ENCODE measurements at places on chromosomes 2 and 18.

GRCh38 chr2:127400533-127400896, 12.7 kb upstream of the MAP3K2 start:
- no peak for DNase-seq

- DNase-seq, result no peak
Observed at GRCh38 chr2:223868005-223868404, 30.6 kb upstream of the AP1S3 start.

DNA sequence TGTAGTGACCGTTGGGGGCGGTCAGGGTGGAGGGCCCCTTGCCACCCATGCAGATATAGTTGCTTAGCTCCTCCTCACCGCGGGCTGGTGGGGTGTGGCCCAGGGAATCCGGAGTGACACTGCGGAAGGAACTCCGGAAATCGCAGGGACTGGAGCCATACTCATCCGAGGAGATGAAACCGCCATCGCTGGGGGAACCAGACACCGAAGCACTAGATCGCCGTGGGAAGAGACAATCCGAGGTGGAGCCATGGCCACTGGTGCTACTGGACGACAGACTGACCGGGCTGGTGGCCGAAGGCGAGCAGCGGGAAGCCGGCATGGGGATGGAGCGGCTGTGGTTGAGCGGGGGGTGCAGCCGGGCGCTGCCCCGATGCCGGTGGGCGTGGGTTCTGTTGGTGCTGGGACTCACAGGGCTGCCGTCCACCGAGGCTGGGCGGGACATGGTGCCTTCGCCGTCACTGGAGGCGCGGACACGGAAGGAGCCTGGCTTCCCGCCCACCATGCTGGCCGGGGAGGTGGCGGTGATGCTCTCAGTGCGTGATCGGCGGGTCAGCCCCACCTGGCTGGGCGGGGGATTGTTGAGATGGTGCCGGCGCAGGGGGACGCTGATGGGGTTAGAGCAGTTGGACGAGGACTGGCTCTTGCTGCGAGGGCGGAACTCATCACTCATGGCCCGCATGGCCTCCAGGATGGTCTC, 2.2 kb downstream of the IRS1 start:
- DNase-seq, result no peak

GRCh38 chr2:156472686-156473085, 36.5 kb downstream of the GPD2 start:
- no peak for DNase-seq

DNA sequence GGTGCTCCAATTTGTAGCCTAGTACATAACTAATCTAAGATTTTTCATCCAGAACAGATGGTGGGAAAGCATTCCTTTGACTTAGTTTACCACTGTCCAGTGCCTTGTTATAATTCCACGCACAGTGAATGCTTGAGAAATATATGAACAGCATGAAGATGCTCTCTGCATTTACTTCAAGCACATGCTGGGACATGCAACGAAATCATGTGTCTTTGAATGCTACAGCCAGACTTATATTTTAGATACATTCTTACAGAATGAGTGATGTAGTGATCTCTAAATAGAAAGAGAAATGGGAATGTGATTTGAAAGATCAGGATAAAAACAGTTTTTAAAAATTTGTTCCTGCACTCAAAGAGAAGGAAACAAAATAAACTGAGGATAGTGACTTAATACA, 398.3 kb downstream of the FBXO15 start:
- no peak for DNase-seq

DNA sequence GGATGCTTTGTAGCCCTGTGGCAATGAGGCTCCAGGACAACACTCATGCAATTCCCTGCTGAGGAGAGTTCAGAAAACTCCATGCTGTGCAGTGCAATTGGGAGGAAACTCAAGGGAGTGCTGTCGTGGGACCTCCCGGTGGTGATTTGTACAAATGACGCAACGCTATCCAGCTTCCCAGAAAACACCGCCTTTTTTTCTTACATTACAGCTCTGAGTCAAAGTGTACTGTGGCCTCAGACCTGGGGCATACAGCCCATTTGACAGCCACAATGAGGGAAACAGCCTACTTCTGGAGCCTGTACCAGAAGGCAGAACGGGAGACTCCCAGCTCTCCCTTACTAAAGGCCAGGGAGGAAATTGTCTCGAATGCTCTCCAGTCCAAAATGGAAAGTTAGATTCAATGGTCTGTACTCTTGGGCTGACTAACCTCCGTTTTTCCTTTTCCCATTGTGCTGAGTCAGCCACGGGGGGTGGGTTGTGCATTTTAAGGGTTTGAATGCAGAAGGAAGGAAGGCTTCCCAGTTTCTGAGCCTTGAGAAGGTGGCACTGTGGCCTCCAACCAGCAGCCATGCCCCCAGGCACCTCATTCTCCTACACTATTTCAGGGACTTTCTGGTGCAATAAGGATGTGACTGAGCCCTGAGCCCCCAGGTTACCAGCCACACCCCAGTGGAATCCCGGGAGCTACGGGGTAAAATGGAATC, 16.4 kb upstream of the CYP1B1 start:
- DNase-seq, result peak; percentile 86

DNA sequence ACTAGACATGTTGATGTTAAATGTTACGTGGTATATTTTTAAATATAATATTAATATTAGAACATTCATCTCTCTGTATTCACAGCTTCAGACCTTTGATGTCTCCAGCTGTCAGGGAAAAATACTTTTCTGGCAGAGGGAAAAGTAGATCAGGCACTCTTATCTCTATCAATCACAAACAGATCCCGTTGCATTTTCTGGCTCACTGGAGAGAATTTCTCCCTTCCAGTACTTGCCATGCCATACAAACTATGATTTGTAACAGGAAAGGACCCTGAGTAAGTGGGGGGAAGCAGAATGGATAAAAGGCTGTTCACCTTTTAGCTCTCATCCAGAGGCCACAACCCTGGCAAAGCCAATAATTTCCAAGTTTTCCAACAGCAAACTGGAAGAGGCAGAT, 158.0 kb downstream of the TCF4 start:
- DNase-seq, result no peak

GRCh38 chr2:201235860-201236811, 24.2 kb upstream of the CASP8 start:
- peak; percentile 54 for DNase-seq

DNA sequence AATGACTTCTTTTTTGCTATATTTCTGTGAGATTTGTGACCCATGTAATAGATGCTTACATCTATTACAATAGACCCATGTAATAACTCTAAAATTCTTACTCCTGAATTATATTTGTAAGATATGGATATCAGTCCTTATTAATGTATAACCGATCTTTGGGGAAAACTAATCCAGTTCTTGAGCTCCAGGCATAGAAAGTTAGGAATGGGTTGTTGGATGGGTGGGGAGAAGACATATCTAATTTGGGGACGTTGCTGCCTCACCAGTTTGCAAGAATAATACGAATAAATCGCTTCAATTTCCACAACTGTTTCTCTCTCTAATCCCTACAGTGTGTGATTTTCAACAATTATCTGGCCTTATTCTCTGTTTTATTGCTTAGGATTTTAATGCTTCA, 13.5 kb downstream of the CAVIN2 start:
- no peak for DNase-seq

DNA sequence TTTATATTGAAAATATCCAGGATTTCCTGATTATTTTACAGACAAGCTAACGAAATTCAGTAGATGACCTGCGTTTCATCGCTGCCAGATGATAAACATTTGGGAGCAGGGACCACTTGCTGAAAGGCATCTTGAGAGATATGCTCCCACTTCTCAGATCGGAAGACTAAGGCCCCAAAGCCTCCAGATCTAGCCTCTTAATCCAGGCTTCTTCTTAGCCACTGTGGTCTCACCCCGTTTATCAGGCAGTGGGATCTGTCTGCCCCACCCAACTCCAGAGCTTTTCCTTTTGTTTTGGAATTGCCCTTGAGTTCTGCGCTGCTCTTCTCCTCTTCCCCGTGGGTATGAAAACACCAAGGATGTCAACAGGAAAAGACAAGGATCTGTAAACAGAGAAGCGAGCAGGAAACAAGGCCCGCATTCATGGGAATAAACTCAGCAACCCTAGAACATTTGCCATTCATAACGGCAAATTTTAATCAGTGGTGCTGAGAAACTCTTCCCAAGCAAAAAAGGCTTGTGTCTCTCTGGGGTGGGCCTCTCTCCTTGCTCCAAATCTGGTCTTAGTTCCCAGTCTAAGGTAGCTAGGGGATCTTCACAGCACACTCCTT, 21.4 kb downstream of the MYL12B start:
- no peak for DNase-seq

GRCh38 chr18:60411715-60412114, 39.1 kb upstream of the MC4R start:
- DNase-seq, result no peak

DNA sequence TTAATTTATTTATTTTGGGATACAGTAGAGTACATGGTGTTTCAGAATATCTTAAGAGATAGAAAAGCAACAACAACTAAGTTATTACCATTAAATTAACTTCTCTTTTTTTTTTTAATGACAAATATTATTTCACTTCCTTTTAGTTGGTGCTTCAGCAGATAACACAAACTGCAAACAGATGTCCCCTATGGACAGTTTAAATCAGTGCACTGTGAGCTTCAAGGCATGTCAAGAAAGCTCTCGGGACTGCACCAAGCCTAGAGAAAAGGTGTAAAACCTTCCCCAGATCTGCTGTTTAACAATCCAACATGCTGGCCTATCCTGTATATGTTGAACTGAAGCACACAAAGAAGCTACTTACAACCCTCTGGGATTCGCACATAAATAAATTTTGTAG, 122.7 kb downstream of the TCF4 start:
- no peak for DNase-seq

DNA sequence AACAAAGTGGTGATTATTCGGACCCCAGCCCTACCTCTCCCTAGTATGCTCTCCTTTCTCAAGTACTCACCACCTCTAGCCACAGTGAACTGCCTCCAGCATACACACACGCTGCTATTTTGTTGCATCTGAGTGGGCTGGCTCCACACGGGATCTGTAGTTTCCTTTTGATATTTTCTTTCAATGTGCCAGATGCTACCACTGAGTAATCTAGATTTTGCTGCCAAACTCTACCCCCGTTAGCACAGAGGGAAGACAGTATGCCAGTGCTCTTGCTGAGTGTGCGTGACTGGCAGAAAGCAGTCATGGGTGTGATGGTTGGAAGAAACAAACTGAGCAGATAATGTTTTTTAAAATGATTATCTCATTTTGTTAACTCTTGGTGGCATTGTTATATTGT, 11.6 kb downstream of the CFLAR start:
- no peak for DNase-seq

GRCh38 chr2:32783469-32783868, 155.6 kb downstream of the TTC27 start:
- no peak for DNase-seq

- DNase-seq, result no peak
Observed at GRCh38 chr2:69718338-69718965, 23.5 kb upstream of the ANXA4 start.

GRCh38 chr2:70388128-70388527, 86.3 kb upstream of the FAM136A start:
- no peak for DNase-seq

DNA sequence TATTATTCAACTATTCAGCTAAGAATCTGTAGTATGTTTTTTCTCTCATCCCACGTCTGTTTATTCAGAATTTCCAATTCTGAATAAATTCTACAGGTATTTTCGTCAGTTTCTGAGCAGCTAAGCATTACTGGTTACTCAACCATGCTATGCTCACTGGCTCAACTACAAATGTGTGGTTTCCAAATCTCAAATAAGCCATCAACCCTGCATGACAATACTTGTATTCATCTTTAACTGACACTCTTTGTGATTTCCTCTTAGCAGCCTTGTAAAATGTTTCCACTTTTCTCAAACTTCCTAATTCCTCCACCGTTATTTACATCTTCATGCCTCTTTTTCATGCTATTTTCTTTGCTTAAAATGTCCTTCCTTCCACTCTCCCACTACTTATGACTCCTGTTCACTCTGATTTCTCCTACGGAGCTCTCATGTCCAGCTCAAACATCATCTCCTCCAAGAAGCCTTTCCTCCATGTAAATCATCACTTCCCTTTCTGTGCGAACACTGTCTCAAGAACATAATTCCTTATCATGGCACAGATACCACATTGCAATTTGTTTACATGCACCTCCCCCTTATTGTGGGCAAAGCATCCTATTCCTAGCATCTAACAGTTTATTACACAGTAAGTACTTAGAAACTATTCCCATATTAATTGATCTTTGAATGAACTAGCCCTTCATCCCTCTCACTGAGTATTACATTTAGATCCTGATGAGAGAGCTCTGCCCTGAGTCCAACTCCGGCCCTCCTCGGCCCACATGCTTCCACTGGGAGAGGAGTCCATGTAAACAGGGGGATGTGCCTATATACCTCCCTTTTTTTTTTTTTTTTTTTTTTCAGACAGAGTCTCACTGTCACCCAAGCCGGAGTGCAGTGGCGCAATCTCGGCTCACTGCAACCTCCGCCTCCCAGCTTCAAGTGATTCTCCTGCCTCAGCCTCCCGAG, 10.5 kb downstream of the CCDC88A start:
- DNase-seq, result no peak

DNA sequence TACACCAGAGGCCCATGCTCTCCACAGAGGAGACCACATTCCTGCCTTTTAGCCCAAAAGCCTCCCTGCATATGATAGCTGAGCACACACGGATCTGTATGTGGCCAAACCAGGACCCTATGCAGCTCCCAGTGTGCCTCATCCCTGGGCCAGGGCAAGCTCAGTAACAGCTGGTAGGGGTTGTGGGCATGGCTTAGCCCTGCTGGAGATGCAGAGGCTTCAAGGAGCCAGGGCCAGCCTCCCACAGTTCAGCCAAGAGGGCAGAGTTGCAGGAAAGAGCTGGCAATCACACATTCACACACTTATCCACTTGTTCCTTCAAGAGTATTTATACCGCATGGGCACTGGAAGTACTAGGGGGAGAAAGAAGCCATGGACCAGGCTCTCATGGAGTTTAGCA, 1.6 kb upstream of the LIMS2 start:
- no peak for DNase-seq

DNA sequence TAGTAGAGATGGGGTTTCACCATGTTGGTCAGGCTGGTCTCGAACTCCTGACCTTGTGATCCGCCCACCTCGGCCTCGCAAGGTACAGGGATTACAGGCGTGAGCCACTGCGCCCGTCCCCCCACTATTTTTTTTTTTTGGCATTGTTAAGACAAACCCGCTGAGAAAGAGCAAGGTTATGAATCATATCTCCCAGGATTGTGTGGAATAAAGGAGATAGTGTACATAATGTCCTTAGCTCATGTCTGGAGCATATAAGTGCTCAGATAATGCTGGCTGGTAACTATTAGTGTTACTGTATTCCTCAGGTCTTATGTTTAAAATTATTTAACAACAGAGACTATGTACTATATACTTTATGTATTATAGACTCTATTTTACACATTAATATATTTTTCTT, 36.0 kb downstream of the TTC27 start:
- DNase-seq, result no peak

- no peak for DNase-seq
Observed at GRCh38 chr18:56884511-56884910, 233.4 kb downstream of the WDR7 start.

Data from skeletal muscle cell (primary cell).